BE2C (cell line): ENCODE measurements at places on chromosomes 6 and 20.

- DNase-seq, result no peak
These were observed 61.6 kb upstream of the EDN1 start for GRCh38 chr6:12228447-12229146.

DNA sequence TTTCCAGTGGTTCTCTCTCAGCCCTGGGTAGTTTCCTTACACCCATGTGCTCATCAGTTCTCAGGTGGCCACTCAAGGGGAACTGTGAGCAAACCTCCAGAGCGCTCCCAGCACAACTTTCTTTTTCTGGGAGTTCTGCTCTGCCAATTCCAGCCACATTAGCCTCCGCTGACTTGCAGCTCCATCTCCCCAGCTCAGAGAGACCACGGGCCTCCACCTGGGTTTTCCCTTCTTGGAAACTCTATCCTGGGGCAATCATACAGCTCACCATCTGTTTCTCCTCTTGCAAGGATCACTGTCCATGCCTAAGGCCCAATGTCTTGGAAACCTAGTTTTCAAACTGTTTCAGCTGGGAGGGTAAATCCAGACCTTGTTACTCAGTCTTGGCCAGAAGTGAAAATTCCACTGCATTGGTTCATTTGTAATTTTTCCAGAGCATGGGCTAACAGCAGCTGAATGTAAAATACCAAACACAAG lies 129.9 kb downstream of the EYA2 start:
- no peak for DNase-seq

- no peak for DNase-seq
These were observed 50.3 kb downstream of the PRR18 start for GRCh38 chr6:166257911-166258318.

- no peak for DNase-seq
These were observed 51.5 kb downstream of the COL19A1 start for GRCh38 chr6:69917834-69918233.

- no peak for DNase-seq
These were observed 694.4 kb upstream of the MARCKS start for GRCh38 chr6:113162739-113163138.

DNA sequence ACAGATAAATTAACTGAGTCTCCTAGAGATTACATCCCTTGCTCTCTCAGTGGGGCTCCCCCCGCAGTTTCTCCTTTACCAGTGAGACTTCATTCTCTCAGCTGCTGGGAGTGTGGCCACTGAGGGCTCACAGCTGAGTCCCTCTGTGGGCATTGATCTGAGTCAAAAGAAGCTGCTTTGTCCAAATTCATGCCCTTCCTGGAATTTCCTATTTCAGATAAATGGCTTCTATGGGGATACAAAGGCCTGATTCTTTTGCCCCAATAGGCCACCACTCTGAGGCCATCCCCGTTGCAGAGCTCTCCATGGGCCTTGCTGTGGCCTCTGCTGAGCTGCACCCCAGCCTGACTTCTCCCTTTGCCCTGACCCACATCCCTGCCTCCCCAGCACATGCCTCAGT lies 10.0 kb downstream of the CST5 start:
- no peak for DNase-seq

DNA sequence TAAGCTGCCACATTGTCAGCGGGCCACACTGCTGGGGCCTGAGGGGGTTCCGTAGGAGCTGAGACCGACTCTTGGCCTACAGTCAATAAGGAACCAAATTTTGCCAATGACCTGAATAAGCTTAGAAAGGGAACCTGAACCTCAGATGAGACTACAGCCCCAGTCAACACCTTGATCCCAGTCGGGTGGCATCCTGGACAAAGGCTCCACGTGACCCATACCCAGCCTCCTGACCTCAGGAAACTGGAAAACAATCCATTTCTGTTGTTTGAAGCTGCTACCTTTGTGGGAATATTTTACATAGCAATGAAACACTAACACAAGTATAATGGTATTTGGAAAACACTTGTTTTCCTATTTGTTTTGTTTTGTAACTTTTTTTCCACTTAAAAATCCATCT lies 179.9 kb upstream of the RALGAPA2 start:
- DNase-seq, result no peak

GRCh38 chr6:113564371-113565171 lies 292.6 kb upstream of the MARCKS start:
- peak; percentile 90 for DNase-seq

GRCh38 chr20:61106438-61106837 lies 145.6 kb upstream of the CDH4 start:
- no peak for DNase-seq

DNA sequence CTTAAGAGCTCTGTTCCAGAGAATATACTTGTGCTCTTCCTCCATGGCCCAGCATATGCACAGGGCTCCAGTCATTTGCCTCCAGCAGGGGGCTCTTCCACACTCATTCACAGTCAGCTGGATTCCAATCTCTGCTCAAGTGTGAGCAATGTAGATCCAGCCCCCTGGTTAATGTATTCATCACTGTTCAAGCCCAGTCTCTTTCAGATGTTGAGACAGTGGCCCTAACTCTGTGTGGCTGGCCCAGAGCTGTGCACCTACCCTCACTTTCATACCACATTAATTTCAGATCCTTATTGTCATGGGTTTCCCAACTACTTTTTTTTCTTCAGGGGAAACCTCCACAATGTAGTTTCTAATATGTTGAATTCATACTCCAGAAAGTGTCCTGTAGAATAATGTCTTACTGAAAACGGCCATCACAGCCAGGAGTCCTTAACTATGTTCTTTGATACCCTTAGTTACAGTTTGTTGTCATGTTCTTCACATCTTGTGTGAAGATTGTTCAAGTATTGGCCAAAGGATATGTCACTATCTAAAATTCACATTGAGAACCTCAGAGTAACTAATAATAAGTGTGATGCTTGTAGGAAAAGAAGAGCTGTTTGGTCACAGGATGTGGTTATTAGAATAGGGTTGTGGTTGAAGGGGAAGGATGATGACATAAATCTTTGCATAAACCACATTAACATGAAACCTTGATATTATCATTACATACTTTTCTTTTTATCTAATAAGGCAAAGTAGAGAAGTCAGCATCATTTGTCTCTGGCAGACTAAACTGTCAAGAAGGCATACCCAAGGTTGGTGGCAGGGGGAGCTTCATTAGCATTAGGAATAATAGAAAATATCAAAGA lies 14.4 kb upstream of the HLA-DQA1 start:
- peak; percentile 36 for DNase-seq

DNA sequence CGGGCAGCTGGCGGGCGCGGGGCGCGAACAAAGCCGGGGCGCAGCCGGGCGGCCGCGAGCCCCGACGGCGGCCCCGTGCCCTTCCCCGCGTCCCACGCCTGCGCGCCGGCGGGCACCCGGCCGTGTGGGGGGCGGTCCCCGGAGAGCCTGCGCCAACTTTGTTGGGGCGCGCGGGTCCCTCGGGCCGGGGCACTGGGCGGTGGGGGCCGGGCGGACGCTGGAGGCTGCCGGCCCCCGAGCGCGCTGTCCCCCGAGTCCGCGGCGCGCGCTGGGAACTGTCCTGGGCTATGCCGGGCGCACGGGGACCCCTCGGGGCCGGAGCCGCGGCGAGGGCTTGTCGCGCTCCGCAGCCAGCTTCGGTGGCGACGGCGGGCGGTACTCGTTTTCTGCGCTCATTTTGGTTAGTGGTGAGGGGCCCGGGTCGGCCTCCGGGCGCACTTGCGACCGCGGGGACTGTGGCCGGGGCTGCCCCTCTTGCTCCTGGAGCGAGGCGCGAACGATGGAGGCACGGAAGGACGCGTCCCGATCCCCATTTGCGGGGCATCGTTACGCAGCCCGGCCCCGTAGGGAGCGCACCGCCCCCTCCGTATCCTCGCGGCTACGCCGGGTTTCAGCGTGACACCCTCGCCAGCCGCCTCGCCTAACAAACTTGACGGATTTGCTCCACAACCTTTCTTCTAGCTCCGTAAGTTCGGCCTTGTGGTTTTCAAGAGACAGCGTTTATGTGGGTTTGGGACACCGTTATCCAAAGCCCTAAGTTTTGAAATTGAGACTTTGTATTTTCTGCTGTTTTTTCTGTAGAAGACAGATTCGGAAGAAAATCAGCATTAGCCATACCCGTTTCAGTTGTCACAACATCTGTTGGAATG lies 622 bp downstream of the SS18L1 start:
- peak; percentile 70 for DNase-seq

DNA sequence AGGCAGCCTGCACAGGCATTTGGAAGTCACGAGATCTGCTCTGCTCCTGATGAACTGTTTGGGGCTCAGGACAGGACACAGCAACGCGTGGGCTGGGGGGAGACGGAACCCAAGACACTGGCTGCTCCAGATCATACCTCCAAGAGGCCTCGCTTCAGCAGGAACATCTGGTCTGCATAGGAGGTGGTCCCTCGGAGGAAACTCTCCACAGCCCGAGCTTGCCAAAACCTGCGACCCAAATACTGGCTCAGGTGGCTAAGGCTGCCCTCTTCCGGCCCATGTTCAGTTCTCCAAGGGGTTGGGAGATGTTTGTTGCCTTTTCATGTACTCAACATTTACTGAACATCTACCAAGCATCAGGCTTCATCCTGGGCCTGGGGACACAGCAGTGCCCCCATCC lies 51.7 kb downstream of the MYH7B start:
- DNase-seq, result peak; percentile 1

GRCh38 chr20:44056010-44056698 lies 130.8 kb downstream of the JPH2 start:
- peak; percentile 74 for DNase-seq

GRCh38 chr6:110044096-110044495 lies 66.0 kb downstream of the GPR6 start:
- DNase-seq, result no peak
